Muscle of leg (tissue), 16 donors: ENCODE measurements at places on chromosomes 1 and 21.

DNA sequence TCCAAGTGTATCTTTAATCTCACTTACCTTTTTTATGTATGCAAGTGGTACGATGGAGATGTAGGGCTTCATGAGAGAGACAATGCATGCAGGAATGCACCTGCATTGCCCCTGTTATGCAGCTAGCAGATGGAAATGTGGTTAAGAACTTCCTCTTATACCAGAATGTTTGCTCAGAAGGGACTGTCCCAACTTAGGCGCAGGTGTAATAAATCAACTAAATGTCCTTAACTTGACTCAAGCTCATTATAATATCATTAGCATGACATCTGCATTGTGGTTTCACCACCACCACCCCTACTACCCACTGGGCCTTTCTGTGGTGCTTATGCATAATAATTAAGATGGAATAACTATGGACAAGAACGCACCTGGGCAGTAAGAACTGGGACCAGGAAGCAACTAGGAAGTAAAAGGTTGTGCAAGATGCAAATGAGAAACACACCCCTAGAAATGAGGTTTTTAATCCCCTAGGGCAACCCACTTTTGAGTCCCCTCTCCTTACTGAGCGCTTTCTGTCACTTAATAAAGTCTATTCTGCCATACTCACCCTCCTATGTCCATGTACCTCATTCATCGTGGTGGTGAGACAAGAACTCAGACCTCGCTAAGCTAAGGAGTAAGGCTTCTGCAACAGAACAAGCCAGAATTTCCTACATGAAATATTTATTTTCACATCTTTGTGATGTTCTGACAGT, 1103.3 kb upstream of the B3GALT2 start:
- DNase-seq, result no peak

DNA sequence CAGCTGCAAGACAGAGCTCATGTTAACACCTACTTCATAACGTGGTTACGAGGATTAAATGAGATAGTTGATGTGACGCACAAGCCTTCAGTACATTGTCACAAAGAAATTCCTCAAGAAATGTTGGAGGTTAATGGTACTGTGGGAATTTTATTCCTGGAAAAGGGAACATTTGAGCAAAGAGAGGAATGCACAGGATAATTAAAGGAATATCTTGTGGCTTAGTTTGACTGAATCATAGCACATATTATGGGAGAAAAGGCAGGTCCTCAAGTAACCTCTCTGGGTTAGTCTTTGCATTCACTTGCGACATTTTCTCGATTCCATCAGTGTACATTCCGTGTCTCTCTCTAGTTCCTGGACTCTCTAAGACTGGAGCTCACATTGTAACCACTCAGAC, 300.2 kb upstream of the DUSP10 start:
- DNase-seq, result no peak

GRCh38 chr1:157600236-157600635, 2.4 kb upstream of the FCRL4 start:
- DNase-seq, result no peak

GRCh38 chr1:43352881-43353280, 5.9 kb upstream of the CDC20 start:
- no peak for DNase-seq

DNA sequence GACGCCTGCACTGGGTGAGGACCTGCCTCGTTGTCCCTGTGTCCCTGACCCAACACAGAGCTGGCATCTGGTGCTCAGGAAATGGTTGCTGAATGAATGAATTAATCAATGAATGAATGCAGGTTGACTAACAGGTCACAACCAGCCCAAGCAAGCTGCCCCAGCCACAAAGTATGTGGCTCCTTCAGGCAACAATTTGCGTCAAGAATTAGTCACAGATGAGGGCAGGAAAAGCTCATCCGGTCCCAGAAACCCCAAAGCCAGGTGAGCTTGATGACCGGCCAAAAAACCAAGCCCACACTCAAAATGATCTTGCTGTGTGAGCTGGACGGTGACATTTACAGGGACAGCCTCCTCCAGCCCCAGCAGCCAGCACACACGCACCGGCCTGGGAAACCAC, 40.6 kb upstream of the GPR153 start:
- DNase-seq, result no peak

DNA sequence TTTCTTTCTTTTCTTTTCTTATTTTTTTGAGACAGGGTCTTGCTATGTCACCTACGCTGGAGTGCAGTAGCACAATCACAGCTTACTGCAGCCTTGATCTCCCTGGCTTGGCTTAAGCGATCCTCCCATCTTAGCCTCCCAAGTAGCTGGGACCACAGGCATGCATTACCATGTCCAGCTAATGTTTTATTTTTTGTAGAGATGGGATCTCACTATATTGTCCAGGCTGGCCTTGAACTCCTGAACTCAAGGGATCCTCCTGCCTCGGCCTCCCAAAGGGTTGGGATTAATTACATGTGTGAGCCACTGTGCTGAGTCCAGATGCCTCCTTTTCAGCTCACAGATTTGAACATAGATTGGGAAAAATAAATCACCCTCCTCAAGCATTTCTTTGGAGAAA, 95.7 kb downstream of the UROD start:
- DNase-seq, result no peak

GRCh38 chr1:227131193-227131592, 187.1 kb downstream of the CDC42BPA start:
- DNase-seq, result peak; percentile 26

DNA sequence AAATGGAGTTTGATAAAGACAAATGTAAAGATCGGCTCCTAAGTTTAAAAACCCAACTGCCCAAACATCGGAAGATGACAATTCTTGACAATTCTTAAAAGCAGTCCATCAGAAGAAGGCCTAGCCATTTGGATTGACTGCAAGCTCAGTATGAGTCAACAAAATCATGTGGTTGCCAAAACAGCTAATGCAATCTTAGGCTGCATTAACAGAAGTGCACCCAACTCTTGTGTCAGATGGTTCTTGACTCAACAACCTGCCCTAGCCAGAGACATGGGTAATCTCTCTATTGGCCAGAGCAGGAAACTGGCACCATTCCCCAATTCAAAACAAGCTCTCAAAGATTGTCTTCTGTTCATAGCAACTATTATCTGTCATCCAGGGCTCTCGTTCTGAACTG, 9.9 kb upstream of the NCF2 start:
- no peak for DNase-seq

GRCh38 chr1:227899141-227899819, 48.5 kb downstream of the WNT9A start:
- DNase-seq, result no peak

DNA sequence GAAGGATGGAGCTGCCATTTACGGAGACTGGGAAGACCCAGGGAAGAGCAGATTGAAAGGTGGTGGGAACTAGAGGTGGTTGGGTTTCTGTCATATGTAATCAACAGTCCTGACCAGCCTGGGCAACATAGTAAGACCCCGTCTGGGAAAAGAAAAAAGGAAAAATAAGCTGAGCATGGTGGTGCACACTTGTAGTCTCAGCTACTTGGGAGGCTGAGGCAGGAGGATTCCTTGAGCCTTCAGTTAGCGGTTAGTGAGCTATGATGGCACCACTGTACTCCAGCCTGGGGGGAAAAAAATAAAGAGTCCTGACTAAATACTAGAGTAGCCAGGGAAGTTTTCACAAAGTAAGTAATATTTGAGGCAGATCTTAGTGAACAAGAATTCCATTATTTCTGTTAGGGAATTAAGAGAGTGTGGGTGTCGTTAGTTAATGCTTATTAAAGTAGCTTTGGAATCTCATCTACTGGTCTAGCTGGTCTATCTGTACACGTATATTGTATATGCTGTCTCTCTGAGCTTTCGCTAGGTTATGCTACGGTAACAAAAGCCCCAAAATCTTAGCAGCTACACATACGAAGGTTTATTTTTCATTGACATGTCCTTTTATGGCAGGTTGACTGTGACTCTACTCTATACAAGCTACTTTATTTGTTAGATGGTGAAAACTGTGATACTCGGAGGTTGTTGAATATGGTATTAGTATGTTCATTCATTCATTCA, 4.4 kb downstream of the NBPF1 start:
- DNase-seq, result no peak
